ENCODE measurements at places on chromosomes 11 and 22. TPM values are rescaled to one million over a fixed set of nuclear protein-coding genes. Genes with fewer than 3 reads are reported as not detected.

DNA sequence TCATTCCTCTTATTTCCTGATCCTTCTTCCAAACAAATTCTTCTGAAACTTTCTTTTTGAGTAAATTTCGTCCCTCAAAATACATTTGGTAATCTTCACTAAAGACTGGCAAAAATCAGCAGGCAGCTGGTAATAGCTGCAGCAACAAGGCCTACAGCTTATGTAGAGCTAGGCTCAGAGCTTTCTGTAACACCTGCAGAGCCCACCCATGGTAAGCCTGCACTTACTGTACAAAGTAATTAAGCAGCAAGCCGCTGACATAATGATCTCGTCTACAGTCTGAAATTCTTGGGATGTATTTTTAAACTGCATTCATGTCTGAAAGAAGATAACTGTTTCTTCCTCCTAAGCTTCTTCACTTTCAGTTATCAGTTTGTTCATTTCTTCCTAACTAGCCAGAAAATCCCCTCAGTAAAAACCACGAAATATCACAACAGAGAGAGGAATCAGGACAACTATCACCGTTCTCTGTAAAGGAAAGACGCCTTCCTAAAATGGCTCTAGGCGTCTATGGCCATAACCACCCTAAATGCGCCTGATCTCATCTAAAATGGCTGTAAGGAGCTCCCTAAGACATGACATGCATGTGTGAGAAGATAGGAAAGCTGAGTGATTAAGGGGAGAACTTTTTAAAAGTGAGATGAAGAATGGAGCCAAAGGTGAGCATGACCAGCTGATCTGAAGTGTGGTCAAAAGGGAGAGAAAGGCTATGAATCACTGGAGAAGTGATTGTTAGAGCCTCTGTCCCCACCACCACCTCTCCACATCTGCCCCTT lies 56.2 kb downstream of the DENND5A start:
- no peak for DNase-seq

MS4A12 gene
- not detected for total RNA-seq

ZNF214 gene
- total RNA-seq = 0.76 TPM

DNA sequence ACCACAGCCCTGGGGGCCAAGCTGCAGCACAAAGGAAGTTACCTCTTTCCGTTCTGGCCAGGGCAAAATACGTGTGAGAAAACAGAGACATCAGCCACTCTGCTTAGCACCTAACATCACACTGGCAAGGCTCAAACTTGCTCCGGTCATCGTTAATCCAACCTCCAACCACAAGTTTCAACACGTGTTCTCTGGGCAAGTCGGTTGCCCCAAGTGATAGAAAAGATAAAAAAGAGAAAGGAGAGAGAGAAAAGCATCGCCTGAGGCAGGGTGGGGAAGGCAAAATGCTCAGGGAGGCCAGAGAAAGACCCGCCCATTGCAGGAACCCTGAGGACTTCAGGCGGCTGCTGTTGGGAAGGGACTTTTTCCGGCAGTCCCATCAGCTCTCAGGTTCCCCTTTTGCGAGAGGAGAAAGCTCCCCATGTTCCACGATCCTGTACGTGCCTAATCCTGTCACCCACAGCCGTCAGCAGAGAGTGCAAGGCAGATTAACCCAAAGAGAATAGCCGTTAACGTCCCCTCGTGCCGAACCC lies 18.5 kb upstream of the B4GALNT4 start:
- DNase-seq = no peak

DNA sequence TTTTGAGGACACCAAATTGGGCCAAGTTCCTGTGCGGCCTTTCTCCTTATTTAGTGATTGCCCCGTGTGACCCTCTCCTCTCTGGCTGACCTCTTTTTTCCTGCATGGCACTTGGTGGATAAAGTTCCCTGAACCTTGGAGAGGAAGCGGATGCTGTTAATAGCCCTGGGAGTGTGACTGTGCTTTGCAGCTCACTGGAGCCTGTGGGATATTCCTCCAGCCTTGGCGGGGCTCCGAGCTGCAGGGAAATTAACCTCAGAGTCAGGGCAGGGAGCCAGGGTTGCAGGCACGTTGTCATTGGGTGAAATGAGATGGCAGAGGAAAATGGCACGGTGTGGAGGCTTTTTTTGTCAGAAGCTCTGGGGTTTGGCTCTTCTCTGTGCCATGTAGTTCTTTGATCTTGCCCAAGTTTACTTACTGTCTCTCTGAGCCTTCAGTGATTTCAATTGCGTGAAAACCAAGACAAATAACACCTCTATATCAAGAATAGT lies 965 bp downstream of the OR9Q1 start:
- DNase-seq = no peak

APOL3 gene
- total RNA-seq = 14.8 TPM

ANO9 gene
- 164 TPM for total RNA-seq

DNA sequence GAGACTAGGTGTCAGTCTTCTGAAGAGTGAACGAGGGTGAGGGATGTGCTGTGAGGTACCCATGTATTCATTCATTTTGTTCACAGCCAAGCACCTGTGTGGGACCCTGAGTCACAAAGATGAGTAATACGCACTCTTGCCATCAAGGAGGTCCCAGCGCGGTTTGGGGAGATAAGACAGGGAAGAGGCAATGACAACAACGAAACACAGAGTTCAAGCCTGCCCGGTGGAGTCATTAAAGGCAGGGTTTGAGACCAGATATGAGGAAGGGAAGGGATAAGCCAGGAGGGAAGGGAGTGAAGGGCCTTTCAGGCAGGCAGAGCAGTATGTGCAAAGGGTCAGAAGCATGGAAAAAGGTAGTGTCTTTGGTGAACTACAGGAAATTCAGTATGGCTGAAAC lies 4.6 kb downstream of the DCHS1 start:
- DNase-seq = no peak

- no peak for DNase-seq
These were observed 99.7 kb upstream of the SYT13 start for GRCh38 chr11:45385844-45386243.

APOBEC3F gene
- 1.2 TPM for total RNA-seq

GRCh38 chr22:44728761-44729324 lies 23.5 kb upstream of the ARHGAP8 start:
- no peak for DNase-seq

DNA sequence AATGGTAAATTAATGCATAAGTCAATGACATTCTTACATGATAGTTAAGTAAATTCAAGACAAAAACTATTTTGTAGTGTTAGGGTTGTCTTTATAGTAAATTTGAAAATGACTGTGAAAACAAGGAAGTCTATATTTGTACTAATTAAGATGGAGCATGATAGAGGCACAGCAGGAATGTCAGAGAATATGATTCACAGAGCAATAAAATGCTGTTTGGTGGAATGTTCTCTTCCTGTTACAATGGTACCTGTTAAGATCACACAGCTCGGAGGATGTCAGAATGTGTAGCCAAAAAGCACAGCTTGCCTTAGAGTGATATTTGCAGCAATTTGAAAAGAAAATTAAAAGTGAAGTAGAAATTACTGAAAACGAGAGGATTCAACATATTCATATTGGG lies 2339.7 kb upstream of the RAG2 start:
- no peak for DNase-seq

ROBO4 gene
- 4.3 TPM for total RNA-seq

ST3GAL4 gene
- total RNA-seq = 1.1 TPM

DNA sequence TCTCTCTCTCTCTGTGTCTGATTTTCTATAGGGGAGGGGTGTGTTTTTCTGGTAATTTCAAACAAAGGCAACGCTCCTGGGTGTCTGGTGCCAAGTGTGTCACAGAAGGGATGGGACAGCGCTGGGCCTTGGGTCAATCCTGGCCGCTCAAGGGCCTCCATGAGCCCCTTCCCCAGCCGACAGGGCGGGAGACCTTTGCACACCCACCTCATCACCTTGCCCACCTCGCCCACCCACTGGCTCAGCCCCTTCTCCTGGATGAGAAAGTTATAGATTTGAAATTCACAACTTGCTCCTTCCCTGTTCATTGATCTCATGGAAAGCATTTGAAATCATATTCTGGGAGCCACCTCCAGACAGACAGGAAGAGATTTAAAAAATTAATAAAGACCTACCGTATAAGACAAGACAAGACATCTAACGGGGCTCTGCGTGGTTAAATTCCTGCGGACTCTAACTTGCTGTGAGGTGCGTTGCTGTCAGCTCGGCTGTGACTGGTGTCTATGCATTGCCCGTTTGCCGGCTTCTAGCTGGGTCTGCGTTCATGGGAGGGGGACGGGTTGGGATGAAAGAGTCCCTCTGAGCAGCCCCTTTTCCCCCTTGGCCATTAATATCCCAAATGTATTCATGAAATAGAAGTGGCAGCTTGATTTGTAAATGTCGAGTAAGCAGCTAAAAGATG lies 27.0 kb downstream of the MPPED1 start:
- no peak for DNase-seq

GRCh38 chr11:128691802-128692752 lies 1.8 kb upstream of the FLI1 start:
- no peak for DNase-seq

DMC1 gene
- not detected for total RNA-seq

SERPING1 gene
- total RNA-seq = 29.9 TPM

Data from Peyer's patch (tissue), 4 donors.